ENCODE measurements at places on chromosomes 4 and X. TPM values are rescaled to one million over a fixed set of nuclear protein-coding genes. Genes with fewer than 3 reads are reported as not detected.

DNA sequence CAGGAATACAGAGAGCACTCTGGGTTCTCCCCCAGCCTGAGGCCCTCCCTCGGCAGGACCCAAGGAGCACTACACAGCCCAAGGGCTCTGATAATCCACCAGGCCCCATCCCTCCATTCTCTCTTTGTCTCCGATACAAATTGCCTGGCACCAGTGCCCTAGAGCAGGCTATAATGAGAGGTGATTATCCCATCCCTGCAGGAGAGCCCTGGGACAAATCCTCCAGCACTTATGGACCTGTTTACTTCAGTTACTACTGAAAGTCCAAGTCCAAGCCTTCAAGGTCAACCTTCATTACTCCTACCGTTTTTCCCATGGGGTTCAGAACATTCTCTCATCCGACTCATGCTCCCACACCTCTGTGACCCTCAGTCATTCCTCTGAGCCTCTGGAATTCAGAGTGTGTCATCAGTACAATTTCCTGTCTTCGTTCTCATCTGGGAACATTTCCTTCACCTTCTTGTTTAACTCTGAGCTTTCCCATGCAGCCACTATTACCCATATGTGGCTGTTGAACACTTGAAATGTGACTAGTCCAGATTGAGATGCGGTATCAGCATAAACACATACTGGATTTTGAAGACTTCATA, 299.0 kb downstream of the RAPGEF2 start:
- DNase-seq, result no peak

- DNase-seq, result no peak
These were observed 23.5 kb downstream of the ARSJ start for GRCh38 chr4:113955948-113956347.

DNA sequence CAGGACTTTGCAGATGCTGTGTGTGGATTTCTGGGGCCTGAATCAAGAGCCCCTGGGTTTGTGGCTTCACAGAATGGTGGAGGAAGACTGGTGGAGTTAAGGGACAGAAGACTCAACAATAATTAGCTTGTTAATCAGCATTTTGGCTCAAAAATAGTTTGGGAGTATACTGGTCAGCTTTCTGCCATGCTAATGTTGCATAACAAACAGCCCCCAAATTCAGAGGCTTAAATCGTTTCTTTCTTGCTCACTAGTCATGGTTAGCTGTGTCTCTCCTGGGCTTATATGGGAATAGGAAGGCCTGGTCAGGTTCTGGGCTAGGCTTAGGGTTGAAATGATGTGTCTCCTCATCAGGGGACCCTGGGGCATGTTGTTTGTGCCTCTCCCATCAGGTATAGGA, 24.4 kb downstream of the TBL1X start:
- DNase-seq, result no peak

Gene CDKL5
- 3.4 TPM for polyA plus RNA-seq

Gene ZNF182
- 2.5 TPM for polyA plus RNA-seq

Gene TMPRSS11F
- polyA plus RNA-seq, result not detected

- no peak for DNase-seq
These were observed 49.9 kb downstream of the ADGRG2 start for GRCh38 chrX:19072372-19072771.

GRCh38 chr4:87067124-87067885, 132.5 kb downstream of the AFF1 start:
- DNase-seq, result no peak

Gene CTAG1A
- not detected for polyA plus RNA-seq

Gene MAGIX
- 2.9 TPM for polyA plus RNA-seq

- no peak for DNase-seq
These were observed 334.8 kb upstream of the KLF3 start for GRCh38 chr4:38328989-38329729.

- no peak for DNase-seq
These were observed 86.9 kb downstream of the MAB21L2 start for GRCh38 chr4:150668824-150669223.

DNA sequence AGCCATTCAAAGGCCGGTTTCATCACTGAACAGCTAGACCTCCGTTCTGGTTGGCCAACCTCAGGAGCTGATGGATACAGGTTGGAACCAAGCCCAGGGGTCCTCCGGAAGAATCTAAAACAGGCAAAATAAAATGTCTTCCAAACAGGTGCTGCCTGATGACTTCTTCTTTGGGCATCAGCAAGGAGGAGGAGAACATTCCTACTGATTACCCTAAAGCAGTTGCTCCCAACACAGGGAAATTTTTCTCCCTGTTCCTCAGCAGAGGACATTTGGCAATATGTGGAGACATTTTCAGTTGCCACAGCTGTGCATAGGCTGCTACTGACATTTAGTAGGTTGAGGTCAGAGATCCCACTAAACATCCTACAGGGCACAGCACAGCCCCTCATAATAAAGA, 319.3 kb upstream of the PPARGC1A start:
- no peak for DNase-seq

- no peak for DNase-seq
These were observed 20.3 kb downstream of the FUNDC2 start for GRCh38 chrX:155046811-155047528.

DNA sequence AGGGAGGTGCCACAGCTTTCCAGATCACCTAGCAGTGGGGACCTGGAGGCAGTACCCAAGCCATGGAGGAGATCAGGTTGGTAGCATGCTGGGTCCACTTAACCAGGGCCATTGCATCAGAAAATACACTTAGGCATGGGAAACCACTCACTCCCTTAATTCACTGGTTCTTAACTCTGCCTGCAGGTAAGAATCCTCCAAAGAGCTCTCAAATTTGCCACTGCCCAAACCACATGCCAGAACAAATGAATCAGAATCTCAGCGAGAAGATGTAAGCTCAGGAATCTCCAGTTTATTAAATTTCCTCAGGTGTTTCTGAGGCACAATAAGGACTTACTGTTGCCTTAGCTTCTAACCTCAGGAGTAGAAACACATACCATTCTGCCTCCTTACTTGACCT, 327.7 kb upstream of the RASGEF1B start:
- DNase-seq, result no peak

Gene LRCH2
- 0.49 TPM for polyA plus RNA-seq

Gene DTHD1
- polyA plus RNA-seq, result not detected

DNA sequence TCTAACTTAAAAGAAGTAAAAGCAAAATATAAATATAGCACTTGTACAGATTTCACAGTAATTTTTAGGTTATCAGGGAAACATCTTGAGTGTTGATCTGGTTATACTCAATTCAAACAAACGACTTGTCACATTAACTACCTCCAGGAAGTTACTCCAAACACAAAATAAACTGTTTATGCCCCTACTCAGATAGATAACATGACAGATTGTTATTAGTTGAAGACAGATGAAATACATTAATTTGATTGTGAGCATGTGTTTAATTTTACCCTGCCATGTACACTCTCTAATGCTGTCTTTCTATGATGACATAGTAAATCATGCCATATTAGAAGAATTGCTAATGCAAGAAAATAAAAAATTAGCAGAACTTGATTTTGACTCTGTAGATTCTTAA, 88.0 kb downstream of the RAB28 start:
- DNase-seq, result no peak

GRCh38 chr4:186642998-186643397, 80.7 kb downstream of the FAT1 start:
- peak; percentile 35 for DNase-seq

Gene SH3D19
- 61.7 TPM for polyA plus RNA-seq

- no peak for DNase-seq
These were observed 4.7 kb upstream of the IL1RAPL1 start for GRCh38 chrX:28582511-28582910.

DNA sequence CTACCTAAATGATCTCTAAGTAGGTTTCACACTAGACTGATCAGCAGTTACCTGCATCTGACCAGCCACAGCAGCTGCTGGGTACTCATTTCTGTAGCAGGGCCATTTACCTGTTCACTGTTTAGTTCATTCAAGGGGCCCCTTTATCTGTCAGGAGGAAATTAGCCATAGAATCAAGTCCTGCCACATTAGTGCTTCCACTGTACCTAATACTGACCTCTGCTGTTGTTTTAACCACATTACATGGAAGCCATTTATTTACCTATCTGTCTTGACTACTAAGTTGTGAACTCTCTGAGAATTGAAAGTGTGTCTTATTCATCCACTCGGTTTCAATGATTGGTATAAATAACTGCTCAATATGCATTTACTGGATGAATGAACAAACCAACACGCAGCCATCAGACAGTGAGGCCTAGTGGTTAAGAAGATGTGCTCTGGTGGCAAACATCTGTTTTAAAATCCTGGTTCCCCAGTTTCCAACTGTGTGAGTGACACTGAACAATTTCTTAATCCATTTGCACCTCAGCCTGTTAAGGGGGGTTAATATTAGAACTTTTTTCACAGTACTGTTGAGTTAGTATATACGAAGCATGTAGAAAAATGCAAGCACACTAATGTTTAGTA, 30.0 kb upstream of the ANXA5 start:
- no peak for DNase-seq

Gene SPIN3
- polyA plus RNA-seq, result 2.9 TPM

DNA sequence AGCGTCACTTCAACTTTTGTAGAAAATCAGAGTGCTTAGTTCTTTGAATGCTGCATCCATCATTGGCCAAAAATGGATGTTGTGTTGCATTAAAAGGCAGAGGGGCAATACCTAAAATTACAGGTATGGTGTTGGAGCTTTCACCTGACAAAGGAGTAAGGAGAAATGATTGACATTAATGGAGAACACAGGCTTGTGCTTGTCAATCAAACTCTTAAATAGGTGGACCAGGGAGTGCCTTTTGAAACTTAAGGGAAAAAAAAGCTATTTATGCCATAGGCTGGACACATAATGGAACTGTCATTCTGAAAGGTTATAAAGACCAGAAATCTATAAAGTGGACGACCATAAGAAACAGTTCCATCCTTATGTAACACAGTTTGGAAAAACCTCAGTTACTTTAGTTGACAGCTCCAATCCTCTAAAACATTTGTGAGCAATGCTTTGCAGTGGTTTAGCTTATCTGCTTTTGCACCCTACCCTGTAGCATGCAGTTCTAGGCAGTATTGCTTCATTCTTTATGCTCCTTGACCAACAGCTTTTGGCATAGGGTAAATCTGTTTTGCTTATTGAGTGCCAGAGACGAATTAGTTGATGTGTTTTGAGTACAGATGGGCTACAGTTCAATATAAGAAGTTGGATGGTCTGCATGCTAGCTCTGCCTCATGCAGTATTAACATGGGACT, 2.4 kb downstream of the HADH start:
- DNase-seq, result no peak

GRCh38 chr4:33941854-33942253, 2302.5 kb downstream of the ARAP2 start:
- no peak for DNase-seq

DNA sequence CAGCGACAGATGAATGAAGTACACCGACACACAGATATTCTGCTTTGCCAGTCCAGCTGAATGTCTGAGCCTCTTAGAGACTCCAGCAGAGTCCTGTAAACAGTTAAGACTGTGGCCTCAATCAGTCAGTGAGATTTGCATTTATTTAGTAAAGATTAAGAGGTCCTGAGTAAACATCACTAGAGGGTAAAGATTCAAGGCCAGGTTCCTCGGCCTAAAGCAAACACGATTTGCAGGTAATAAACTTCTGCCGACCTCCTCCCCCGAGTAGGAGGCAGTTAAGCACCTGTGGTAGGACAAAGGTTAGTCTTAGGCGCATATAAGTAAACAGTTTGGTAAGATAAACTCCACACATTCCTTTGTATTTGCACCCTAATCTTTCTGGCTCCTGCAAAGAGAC, 99.6 kb downstream of the CFAP47 start:
- DNase-seq, result no peak

DNA sequence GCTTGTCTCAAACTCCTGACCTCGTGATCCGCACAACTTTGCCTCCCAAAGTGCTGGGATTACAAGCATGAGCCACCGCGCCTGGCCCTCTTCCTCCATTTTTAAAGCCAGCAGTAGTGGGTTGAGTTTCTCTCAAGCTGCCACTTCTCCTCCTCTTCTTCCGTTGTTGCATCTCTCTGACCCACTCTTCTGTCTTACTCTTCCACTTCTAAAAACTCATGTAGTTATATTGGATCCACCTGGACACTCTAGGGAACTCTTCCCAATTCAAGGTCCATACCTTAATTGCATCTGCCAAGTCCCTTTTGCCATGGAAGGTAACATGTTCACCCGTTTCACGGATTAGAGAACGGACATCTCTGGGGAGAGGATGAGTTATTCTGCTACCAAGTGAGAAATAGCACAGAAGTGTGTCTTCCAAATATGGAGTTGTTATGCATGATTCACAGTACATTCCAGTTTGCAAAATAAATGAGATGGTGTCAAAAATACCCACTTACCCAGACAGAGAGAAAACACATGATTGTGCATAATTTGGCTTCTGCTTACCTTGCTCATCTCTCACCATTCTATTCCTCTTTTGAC, 51.8 kb downstream of the GBA3 start:
- no peak for DNase-seq

- DNase-seq, result no peak
These were observed 20.0 kb downstream of the FGF5 start for GRCh38 chr4:80286451-80286850.

GRCh38 chr4:111641813-111642579, 503.3 kb upstream of the FAM241A start:
- DNase-seq, result peak; percentile 33

DNA sequence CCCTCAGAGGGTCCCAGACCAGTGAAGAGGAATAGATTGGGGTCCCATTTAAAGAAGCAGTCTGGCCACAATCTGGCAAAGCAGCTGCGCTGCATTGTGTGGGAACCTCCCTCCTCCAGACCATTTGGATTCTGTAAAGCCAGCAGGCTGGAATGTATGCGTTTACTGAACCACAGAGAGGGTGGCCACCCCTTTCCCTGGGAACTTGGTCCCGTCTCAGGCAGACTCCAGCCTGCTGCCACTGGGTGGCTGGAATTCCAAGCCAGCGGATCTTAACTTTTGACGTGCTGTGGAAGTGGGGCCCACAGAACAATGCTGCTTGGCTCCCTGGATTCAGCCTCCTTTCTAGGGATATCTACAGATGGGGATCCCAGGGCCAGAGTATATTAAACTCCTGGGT, 307.2 kb downstream of the DACH2 start:
- no peak for DNase-seq

GRCh38 chr4:36197501-36197900, 46.8 kb downstream of the ARAP2 start:
- peak; percentile 26 for DNase-seq

DNA sequence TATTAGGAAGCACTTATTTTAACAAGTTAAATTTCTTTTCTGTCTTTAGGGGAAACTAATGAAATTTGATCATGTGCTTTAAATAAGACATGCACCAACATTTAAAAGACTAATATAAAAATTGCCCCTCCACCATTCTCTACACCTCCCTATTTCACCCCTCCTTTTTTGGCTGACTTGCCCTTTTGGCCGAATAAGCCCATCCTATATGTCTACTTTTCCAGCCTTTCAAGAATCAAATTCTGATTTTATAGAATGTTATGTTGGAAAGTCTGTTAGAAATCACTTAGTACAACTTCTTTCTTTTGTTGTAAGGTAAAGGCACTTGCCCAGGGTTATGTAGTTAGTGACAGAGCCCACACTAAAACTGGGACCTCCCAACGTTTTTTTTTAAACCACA, 1.8 kb downstream of the CAPN6 start:
- DNase-seq, result no peak

DNA sequence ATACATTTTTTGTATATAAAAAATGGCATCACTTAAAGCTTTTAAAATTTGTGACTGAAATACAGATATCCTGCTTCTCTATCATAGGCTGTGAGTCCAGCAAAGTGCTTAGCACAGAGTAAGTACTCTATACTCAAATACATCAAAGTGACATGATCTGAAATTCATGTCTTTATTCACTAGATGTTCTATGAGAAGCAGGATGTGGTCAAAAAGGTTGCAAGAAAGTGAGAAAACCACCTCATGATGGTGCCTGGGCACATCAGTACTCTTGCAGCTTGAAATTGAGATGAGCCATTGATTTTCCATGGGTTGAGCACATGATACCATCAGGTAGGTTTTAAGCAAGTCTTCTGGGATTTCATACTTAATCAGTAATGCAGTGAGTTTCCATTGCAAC, 20.4 kb upstream of the SFRP2 start:
- DNase-seq, result no peak

Gene STARD8
- 6.5 TPM for polyA plus RNA-seq

Data from heart left ventricle (tissue), 16 donors.